H54 (cell line): ENCODE measurements at places on chromosomes 3 and 15.

DNA sequence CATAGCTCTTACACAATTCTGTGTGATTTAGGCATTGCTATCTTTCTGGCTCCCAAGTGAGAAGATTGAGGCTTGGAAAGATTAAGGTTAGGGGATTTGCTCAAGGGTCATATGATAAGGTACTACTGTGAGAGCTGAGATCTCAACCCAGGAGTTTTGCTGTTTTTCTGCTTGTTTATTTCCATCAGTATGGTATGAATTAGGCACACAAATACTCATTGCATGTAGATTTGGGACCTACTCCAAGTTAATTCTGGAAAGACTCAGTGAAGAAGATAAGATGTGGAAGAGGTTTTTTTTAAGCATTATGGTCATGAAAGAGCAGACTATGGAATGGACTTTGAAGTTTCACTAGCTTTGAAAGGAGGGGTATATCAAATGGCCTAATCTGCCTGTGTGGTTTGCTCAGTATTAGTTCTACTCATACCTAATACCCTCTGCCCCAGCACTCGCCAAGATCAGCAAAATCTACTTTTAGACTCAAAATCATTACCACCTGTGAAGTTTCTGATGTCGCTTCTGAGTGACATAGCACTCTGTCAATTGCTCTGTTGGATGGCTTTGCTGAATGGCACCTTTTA lies 12.5 kb downstream of the MBNL1 start:
- no peak for DNase-seq

DNA sequence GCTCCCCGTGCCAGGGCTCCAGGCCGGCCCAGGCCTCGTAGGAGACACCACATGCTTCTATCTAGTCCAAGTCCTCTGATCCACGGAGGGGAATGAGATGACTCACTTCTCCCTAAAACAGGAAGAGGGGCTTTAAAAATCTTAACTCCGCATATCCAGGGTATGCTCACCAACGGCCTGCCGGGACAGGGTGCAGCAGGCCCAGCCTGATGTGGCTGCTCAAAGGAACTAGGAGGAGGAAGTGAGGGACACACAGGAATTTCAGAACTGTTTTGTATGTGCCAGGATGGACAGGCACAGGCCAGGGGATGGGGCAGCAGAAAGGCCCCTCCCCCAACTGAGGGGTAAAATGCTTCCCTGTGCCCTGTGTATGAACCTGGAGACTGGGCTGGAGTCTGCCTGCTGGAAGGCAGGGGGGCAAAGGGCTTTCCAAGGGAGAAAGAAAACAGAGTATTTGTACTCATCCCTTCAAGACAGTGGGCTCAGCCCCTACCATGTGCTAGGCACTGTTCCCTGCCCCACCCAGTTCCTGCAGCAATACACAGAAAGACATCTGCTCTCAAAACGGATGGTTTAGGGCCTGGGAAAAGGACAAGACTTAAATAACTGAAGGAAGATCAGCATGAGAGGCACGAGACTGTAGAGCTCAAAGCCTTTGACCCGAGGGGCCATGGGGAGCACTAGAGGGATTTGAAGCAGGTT lies 22.1 kb downstream of the CHDH start:
- DNase-seq, result no peak

DNA sequence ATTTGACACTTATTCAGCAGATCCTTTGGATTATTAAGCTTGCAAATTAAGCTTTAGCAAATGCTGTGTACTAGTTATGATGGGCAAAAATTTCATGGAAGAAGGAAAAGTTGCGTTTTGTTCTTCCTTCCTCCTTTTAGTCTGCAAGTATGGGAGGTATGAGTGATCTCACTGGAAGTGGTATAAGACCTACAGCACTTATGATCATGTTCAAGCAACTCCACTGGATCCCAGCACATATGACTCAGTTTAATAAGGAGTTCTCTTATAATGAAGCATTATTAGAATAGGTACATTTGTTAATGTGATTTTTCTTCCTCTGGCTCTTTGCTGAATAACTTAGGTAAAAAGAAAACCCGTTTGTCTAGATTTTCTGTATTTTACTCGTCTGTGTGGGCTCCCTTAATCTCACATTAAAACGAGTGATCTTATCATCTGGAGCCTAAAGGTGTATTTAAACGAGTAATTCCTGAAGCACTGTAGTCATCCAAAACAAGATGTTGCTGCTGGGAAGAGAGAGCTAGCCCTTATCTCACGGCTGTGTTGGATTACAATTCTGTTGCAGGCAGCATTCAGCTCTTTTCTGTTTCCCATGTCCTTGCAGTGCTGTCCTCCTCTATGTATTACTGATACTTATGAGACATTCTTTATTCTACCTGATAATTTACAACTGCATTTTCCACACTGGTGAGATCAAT lies 264.9 kb downstream of the GBE1 start:
- no peak for DNase-seq

DNA sequence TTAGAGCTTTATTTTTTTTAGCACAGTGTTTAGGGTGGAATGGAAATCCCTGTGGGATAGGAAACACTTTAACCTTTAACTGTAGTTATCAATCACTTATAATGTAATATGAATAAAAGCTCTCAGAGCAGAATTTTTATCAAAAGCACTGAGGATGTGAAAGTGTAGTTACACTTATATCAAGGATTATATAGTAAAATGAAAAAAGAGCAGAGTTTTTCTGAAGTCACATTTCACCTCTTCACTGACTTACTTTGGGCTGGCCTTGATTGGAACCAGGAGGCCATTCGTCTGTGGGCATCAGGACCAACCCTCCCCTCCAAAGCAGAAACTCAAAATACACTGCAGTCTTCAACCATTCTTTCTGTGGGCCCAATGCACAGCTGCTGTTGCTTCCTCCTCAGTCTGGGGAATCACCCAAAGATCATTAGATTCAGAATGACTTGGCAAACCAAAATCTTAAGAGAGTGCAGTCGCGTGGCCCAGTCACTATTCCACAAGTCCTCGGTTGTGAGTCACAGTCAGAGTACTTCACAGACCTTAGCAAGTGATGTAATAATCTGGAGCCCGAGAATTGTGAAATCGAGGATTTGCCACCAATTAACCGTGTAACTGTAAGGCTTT lies 132.6 kb upstream of the COL8A1 start:
- peak; percentile 33 for DNase-seq

- DNase-seq, result no peak
Measured at GRCh38 chr15:86164232-86164898, 84.7 kb downstream of the AGBL1 start.

GRCh38 chr3:134457376-134458074 lies 28.3 kb downstream of the ANAPC13 start:
- no peak for DNase-seq

GRCh38 chr3:16494814-16495431 lies 18.6 kb downstream of the RFTN1 start:
- no peak for DNase-seq

GRCh38 chr3:45426161-45426560 lies 37.8 kb downstream of the LARS2 start:
- DNase-seq, result no peak

- DNase-seq, result peak; percentile 26
Measured at GRCh38 chr3:138188013-138188730, 1.1 kb downstream of the ARMC8 start.

DNA sequence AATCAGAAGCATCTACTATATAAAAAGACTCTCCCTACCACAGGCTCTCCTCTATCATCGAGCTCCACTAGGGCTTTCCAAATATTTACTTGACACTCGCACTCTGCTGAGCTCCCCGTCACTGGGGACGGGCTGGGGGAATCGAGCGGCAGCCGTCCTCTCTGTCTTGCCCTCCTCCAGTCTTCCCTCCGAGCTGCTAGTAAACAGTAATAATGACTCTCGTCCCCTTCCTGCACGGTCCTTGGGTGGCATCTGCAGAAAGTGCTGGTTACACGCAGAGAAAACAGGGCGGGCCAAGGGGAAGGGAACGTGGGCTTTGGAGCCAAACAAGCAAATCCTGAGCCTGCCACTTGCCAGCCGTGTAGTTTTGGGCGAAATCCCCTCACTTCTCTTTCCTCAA lies 96.6 kb downstream of the LRIG1 start:
- no peak for DNase-seq

DNA sequence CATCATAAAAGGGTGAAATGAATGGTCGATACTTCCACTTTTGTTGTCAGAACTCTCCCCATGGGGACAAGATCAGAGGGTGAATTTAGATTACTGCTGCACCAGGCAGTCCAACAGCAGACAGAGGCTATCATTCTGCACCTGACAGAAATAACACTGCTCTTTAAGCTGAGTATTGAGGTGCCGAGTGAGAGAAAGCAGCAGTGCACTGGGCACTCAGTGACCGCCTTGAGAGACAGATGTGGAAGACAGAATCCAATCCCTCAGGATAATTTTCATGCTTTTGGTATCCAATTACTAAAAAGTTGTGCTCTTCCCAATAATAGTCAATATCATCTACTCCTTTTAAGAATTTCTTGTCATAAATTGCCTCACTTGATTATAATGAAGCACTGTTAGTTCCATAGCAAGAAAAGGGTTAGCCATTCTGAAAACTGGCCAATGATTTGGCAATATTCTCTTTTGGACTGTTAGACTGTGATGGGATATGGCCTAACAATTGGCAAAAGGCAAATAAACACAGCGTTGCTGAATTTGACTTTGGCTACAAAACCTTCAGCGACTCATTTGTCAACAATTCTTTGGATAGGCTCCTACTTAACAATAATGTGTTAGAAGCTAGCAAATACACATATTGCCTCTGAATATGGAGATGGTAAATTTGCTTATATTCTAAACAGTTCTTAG lies 5.5 kb downstream of the FGF7 start:
- DNase-seq, result no peak

DNA sequence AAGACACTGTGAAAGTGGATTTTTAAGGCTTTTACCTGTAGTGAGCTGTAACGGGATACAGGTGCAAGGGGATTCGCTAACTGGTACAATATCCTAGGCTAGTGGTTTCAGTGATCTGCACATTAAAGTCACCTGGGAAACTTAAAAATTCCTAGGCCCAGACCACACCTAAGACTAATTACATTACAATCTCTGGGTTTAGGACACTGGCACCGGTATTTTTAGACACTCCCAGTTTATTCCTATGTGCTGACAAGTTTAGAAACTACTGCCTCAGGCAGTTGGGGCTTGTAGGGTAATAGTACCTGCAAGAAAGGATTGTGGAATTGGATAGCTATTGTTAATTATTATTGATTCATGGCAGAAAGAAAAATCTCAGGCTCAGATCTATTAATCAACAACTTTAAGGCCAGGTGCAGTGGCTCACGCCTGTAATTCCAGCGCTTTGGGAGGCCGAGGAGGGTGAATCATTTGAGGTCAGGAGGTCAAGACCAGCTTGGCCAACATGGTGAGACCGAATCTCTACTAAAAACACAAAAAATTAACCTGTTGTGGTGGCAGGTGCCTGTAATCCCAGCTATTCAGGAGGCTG lies 50.4 kb upstream of the CASR start:
- DNase-seq, result no peak

- no peak for DNase-seq
Measured at GRCh38 chr15:44580105-44580504, 43.2 kb downstream of the EIF3J start.

GRCh38 chr3:9247941-9248521 lies 1.4 kb downstream of the SRGAP3 start:
- no peak for DNase-seq

- DNase-seq, result no peak
Measured at GRCh38 chr3:124586126-124587052, 143.9 kb upstream of the UMPS start.

DNA sequence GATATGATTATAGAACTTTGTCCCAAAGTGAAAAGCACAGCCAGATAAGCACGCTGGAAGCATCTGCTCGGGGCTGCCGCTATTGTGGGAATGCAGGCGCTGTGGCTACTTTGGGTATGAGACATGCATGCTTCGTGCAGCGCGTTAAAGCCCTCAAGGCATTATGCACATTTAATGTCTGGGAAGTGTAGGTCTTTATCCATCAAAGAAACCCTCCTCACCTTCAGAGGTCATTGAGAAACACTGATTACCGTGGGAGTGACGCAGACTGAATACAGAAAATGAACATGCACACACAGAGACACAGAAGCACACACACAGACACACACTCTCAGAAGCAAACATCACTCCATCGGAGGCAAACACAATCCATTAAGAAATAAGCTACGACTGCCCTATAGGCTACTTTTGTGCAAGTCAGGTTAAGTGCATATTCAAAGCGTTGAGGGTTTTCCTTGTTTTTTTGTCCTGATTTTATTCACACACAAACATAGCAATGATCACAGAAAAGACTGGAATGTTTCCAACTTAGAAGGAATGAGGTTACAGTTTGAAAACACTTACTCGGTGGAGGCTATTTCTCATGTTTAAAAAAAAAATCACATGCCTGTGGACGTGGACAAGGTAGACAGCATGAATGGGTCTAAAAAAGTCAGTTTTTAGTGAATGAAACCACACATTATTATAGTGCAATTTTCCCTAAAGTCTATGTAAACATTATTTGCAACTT lies 68.5 kb downstream of the PLCH1 start:
- DNase-seq, result peak; percentile 8

GRCh38 chr3:127688022-127688415 lies 15.3 kb downstream of the ABTB1 start:
- DNase-seq, result no peak

- no peak for DNase-seq
Measured at GRCh38 chr3:14360123-14360881, 42.1 kb upstream of the SLC6A6 start.
